NCI-H460 (cell line): ENCODE measurements at places on chromosomes 4 and X. TPM values are rescaled to one million over a fixed set of nuclear protein-coding genes. Genes with fewer than 3 reads are reported as not detected.

The HSFX1 gene
- 0.20 TPM in 1 of 2 replicates, not detected in the other for total RNA-seq

The TFE3 gene
- total RNA-seq: 56.8 and 59.4 TPM in 2 replicates

The HSD17B13 gene
- 0.17 and 0.20 TPM in 2 replicates for total RNA-seq

The VCX3B gene
- total RNA-seq: not detected in 2 replicates

The VSIG1 gene
- not detected in 2 replicates for total RNA-seq

The TXK gene
- 2.5 TPM in 2 replicates for total RNA-seq

The MXRA5 gene
- not detected in 2 replicates for total RNA-seq

The DCAF4L1 gene
- 0.40 and 0.50 TPM in 2 replicates for total RNA-seq
